Activated CD4-positive, alpha-beta T cell treated with anti-CD3 and anti-CD28 coated beads, Interleukin-2, Interleukin-6, amounts not matched to agents 100 ng/mL and 50 ng/mL, durations not matched to agents 16 hours and 8 hours (primary cell): ENCODE measurements at places on chromosomes 2 and 18.

DNA sequence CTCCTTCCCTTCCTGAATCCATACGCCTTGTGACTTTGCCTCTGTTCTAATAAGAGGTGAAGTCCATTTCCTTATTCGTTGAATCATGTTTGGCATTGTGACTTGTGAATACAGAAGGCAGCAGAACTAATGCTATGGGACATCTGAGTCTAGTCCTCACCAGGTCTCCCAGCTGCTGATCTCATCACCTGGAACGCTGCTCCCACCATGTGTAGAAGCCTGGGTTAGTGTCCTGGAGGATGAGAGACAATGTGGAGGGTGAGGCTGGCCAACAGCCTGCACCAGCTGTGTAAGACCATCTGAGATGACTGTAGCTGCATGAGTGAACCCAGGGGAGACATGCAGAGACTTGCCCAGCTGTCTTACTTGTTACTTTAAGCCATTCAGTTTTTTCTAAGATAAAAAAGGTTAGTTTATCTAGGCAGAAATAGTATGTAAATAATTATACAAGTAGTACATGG, 3.5 kb upstream of the HAAO start:
- no peak for DNase-seq

DNA sequence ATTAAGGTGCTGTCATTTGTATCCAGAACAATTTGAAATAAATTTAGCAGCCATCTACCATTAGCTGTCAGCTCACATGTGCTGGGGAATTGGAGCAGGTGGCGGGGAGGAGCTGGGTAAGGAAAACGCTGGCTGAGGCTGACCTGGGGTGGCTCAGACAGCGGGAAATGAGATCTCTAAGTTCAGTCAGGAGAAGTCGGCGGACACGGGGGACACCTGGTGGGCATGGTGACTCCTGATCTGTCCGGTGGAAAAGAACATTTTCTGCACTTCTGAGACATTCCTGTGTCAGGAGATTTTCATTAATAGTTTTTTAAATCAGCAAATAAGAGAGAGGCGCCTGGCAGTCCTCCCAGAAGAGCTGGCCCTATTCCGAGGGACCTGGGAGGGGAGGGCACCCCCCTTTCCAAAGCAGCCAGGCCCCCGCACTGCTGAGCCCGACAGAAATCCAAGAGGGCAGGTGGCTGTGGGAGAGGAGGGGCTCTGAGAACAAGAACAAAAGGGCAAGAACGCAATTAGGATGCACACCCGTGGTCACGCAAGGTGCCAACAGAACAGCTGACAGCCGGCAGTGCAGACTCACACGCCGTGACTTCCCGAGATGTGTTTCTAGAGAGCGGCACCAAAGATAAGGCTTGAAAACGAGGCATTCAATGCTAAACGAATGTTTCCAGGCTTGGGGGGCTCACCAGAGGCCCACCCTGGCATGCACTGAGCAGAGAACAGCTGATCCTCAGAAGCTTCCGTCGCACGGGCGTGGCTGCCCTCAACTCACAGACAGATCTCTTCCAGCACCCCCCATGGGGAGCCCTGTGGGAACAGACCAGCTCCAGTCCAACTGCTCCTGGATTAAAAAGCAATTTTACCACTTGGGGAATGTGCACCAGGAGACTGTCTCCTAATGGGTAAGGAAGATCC, 26.4 kb downstream of the SLC66A2 start:
- no peak for DNase-seq

- DNase-seq = no peak
These were observed 318.0 kb downstream of the CELF4 start for GRCh38 chr18:37247497-37248161.

DNA sequence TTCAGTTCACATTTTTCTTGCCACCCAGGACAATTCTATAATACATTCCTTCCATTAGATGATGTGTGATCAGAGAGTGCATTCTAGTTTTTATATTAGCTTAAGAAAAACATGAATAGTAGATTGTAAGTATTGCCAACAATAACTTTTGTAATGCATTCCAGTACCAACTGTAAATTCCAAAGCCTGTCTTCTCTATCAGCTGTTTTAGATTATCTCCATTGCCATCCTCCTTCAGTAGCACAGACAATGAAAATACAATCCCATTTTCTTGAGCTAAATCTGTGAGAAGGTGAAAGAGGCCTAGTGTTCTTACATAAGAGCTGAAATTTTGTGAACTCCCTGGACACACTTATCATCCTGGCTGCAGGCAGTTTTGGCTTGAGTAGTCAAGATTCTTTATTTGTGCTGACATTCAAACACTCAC, 103.9 kb downstream of the CCBE1 start:
- DNase-seq = no peak

DNA sequence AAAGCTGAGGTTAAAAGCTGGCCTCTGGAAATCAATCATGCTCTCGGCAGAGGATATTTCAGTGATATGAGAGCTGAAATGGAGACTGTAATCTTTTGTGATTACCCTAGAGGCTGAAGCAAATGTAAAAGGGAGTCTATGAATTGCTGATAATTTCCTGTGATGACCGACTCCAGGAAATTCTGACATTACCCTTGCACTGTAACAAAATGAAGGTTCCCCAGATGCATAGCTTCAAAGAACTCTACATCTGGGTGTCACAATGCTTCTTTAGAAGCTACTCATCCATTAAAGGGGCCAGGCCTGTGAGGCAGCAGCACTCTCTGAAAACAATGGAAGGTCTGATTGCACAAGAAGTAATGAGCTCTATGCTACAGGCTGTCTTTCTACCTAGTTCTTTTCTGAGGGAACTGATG, 268.2 kb upstream of the SESTD1 start:
- DNase-seq = no peak
